NCI-H187 treated with DMSO at 0.1 percent for 48 hours (cell line): ENCODE measurements at places on chromosomes 1 and 21.

GRCh38 chr1:85121744-85122143 lies 73.4 kb upstream of the MCOLN3 start:
- DNase-seq = no peak

DNA sequence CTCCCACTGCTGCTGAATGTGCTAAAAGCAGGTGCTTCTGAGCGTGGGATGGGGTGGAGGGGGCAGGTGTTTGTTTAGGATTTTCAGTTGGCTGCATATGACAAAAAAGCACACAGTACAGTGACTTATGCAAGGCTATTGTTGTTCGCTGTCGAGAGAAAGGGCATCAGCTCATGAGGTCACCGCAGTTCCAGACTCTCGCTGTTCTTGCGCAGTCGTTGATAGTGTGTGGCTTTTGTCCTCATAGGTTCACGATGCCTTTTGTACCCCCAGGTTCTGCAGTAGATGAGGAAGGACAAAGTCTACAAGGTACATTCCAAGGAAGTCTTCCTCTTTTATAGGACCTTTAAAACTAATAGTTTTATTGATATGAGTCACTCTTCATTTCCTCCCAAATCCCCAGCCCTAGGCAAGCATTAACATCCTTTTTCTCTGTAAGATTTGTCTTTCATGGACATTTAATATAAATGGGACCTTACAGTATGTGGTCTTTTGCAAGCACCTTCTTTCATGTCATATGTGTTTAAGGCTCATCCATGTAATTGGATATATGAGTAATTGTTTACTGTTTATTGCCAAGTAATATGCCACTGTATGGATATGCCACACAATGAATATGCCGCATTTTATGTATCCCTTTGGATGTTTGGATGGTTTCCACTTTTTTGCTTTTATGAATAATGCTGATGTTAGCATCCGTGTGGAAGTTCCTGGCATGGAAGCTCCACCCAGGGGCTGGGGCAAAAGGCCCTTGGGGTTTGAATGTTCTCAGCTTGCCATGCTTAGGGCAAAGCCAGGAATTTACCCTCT lies 14.5 kb upstream of the NLRP3 start:
- no peak for DNase-seq

DNA sequence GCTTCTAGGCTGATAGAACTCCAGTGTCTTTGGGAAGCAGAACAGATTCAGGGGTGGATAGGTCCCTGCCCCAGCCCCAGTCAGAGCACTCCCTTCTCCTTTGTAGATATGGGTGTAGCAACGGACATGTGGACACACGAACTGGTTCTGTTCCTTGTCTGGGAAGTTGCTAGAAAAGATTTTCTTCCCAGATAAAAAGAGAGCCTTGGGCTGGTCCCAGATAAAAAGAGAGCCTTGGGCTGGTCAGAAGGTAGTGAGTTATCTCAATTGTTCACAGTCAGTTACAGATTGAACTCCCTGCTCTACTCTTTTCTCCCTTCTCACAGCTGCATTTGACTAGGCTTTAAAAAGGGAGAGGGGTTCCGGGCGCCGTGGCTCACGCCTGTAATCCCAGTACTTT lies 7.4 kb upstream of the EFNA1 start:
- DNase-seq = no peak

DNA sequence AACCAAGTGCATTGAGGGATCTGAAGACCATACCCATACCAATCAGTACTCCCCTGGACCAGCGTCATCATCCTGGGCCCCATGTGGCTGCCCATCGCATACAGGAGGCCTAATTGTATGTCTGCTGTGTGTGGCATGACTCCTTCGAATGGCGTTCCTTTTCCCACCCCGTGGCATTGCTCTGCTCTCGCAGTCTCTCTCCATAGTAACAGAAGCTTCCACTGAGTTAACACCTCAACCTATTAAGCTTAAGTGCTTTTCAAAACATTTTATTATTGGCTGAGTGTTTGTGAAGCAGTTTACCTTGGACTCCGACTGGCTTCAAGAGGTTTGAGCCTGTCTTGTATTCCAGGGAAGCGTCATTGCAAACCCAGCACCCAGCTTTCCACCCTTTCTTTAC lies 187.1 kb upstream of the LMO4 start:
- peak; percentile 38 for DNase-seq

- no peak for DNase-seq
These were observed 17.1 kb downstream of the OLIG2 start for GRCh38 chr21:33042812-33043211.

GRCh38 chr21:34803782-34804370 lies 135.1 kb downstream of the CLIC6 start:
- no peak for DNase-seq

DNA sequence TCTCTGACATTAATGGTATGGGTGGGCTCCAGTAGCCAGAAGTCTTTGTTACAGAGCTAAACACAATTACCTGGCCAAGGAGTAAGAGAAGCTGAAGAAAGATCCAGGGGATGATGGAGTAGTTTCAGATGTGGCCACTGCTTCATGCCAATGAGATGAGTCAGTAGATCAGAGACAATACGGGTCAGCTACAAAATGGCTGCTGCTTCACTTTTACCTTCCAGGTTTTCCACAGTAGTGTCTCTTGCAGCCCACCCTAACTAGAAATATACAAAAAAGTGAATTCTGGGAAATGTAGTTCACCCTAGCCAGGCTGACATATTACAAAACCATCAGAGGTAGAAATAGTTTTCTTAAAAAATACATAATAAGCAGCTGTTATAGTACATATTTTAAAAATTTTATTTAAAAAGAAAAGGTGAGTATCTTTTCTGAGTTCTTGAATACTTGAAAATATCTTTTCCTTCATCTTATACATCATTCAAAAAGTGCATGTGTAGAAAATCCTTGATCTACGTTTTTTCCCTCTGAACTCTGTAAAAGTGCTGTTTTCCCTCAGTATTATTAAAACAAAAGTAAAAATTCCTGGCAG lies 36.1 kb downstream of the LRIF1 start:
- no peak for DNase-seq

GRCh38 chr1:185774394-185774793 lies 40.2 kb downstream of the HMCN1 start:
- no peak for DNase-seq

GRCh38 chr1:219985169-219985568 lies 56.8 kb upstream of the SLC30A10 start:
- no peak for DNase-seq

DNA sequence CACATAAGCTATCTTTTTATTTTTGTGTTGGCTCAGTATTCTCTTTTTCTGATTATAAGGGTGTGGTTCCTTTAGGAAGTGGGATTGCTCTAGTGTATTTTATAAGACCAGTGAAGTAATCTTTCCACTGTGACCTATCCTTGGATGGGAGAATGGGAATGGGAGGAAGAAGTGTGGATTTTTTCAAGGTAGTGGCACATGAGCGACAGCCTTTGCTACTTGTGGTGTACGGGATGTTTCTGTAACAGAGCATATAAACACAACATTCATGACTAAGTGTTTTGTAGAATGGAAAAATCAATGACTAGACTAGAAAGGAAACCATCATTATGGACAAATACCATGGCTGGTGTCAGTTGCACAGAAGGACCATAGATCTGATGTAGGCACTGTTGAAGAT lies 209.6 kb downstream of the GIPC2 start:
- DNase-seq = no peak

DNA sequence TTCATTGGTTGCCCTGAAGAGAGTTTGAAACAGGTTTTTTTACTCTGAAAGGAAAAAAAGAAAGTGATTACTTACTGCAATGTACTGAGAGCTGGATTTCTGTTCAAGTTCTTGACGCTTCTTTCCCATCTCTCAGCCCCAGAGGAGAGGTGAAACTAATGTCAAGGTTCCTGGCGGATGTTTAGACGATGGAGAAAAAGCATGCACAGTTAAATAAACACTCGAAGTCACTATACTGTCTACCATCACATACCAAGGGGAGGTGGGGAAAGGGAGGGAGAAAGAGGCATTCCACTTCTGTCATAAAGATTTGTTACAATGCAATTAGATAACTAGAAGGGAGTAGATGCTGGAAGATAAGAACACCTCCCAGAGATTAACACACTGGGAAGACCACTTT lies 177.0 kb upstream of the TNR start:
- no peak for DNase-seq

DNA sequence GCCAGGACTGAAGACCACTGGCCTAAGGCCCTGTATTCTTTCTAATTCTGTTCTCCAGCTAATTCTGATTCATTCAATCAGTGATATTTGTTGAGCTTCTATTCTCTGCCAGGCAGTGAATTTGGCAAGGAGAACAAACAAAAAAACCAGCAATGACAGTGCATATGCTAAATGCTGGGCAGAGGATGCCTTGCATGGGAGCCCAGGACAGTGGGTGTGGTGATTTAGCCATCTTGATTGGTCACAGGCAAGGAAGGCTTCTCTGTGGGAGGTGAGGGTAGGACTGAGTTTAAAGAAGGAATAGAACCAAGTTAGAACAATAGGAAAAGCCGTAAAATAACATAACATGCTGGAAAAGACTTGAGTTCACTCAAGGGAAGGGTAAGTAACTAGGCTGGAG lies 9.2 kb upstream of the CPT2 start:
- no peak for DNase-seq

GRCh38 chr1:221865808-221866207 lies 123.9 kb upstream of the DUSP10 start:
- no peak for DNase-seq

DNA sequence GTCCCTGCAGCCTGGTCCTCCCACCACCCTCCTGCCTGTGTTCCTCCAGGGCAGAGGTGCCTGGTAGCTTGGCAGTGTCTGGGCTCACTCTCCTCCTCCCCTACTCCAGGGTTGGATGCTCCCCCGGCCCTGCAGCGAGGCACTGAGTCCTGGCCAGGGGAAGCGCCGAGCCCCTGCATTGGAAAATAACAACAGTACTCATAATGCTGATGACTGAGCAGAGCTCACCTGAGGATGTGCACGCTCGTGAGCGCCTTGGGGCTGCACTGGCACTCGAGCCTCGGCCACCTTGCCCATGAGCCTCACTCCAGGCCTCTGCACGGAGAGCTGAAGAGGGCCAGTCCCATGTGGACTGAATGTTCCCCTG lies 6.0 kb upstream of the ACTRT2 start:
- DNase-seq = no peak

- no peak for DNase-seq
These were observed 4.4 kb downstream of the ST7L start for GRCh38 chr1:112614460-112615065.
